ENCODE measurements at places on chromosomes 6 and 20.

DNA sequence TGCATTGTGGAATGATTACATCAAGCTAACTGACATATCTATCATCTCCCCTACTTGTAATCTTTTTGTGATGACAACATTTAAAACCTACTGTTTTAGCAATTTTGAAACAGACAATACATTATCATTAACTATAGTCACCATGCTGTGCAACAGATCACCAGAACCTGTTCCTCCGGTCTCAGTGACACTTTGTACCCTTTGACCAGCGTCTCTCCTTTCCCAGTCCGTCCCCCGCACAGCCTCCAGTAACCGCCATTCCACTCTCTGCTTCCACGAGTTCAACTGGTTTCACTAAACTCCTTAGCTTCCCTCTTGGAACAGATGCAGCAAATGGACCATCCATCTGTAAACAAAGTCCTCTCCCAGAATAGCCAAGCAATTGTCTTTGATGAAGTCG is 21.8 kb downstream of the LRP11 start:
- no peak for DNase-seq

DNA sequence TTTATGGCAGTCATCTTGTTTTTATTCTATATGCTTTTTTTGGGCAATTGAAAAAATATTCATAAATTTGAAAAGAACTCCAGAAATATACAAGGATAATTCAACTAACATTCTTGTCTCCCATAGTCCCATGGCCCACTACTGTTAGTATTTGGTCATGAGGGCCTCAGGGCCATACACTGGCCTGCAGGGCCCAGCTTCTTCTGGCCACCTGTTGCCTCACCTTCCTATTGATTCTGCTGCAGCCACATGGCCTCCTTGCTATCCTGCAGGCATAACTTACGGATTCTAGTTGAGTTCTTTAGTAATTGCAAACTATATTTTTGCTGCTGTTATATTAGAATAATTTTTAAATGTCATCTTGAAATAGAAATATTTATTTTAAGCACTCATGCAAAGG is 72.6 kb downstream of the SCAND1 start:
- DNase-seq: no peak

DNA sequence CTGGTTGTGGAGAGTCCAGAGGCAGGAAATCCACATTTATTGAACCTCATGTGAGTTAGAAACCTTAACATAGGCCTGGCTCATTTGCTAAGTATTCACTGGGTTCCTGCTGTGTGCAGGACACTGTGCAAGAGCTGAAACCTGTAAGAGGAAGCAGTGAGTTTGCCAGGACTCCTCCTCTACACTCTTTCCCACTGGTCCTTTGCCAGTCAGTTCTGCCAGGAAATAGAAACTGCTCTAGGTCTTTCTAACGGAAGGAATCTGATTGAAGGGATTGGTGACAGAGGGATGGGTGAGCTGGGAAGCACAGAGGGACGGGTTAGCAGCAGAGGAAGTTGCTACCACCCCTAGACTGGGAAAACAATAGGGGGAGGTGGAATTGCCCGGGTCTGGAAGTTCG is 234.2 kb upstream of the ECI2 start:
- no peak for DNase-seq

DNA sequence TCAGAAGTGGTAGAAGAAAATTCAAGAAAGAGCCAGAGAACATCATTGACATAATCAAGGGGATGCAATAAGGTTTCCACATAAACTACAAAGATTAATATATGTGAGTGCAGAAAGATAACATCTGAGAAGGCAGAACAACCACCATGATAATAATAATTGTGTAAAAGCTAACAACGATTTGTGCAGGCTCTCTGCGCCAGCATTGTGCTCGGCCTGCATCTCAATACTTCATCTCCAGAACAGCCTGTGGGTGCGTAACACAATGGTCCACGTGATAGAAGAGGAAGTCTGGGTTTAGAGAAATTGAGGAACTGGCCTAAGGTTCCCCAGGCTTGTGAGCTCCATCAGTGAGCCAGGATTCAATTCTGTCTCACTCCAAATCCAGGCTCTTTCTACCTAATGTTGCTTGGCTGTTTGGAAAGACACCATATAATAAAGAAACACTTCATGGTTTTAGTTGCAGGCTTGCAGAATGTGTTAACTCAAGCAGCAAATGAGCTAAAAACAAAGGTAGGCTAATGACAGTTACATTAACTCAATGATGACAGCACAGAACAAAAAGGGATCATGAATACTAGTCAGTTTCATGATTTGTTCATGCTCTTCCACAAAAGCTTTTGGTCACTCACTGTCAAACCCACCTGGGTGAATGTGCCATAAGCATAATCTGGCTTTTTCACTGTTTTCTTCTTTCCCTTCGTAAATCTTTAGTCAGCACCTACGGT is 71.2 kb downstream of the LY86 start:
- no peak for DNase-seq
